ENCODE measurements at places on chromosomes 16 and 17.

DNA sequence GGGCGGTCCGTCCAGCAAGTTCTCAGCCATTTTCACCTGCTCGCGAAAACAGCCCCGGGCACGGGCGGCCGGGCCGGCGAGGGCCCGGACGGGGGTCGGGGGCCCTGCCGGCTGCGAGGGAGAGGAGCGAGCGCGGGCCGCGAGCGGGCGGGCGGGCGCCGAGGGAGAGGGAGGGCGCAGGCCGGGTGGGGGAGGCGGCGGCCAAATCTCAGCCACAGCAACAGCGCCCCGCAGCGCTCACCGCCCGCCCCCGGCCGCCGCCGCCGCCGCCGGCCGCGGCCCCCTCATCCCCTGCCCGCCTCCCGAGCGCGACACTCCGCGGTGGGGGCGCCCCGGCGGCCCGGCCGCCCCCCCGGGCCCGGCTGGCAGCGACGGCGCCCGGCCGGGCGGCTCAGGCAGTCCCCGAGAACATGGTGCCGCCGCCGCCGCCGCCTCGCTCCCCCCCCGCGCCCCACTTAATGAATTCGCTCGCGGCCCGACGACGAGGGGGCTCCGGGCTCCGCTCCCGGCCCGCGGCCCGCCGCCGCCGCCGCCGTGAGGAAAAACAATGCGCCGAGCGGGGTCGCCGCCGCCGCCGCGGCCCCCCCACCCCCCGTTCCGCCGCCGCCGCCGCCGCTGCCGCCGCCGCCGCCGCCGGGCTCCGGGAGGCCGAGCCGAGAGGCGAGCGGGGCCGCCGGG lies 487 bp downstream of the CREBBP start:
- no peak for DNase-seq

GRCh38 chr17:74192950-74193781 lies 10.3 kb upstream of the RPL38 start:
- DNase-seq, result no peak

- DNase-seq, result no peak
These were observed 2.4 kb downstream of the CYGB start for GRCh38 chr17:76534831-76535732.

DNA sequence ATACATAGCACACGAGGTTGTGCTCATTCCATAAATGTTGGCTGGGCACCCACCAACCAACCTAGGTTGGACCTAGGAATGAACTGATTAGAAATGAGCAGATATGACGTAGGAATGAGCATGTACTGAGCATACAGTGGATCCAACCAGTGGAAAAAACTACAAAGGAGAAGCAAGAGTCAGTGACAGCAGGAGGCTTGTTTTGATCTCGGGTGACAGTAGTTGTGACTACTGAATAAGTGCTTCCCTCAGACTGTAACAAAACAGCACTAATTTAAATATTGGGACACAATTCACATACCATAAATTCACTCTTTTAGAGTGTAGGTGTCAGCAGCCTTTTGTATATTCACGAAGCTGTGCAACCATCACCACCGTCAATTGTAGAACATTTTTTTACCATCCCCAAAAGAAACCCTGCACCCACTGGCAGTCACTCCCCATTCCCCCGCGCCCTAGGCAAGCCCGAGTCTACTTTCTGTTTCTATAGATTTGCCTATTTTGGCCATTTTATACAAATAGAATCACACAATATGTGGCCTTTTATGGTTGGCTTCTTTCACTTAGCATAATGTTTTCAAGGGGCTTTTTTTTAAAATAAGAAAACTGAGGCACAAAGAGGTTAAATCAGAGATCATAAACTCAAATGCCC lies 7.0 kb downstream of the VAC14 start:
- no peak for DNase-seq

DNA sequence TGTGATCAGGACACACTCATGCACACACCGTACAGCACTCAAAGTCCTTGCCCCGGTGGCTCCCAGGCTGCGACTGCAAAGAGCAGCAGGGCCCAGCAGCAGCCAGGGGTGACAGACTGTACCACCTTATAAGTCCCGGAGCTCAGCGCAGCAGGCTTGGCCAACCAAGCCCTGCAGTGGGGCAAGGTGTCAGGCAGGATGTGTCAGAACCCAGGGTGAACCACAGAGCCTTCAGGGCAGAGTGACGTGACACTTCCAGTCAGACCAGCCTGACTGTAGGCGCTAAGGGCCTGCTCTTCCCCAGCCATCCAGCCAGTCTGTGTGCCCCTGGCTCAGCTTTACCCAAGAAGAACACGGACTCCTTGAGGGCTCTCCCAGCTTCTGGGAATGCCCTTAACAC lies 204.1 kb downstream of the COPRS start:
- no peak for DNase-seq

DNA sequence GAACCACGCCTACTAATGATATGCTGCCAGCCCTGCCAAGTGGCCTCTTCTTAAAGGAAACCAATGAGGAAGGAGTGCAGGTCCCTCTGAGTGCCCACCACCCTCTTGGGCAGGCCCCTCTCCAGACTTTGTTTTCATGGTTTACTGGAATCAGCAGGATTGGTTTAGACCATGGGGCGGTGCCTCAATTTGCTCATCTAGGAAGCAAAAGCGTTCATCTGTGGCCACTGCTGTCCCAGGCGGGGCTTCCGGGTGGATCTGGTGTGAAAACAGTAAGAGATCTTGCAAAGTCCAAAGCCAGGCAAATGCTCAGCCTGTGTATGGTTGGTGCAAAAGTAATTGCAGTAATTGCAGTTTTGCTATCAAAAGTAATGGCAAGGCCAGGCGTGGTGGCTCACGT lies 71.3 kb downstream of the AMFR start:
- DNase-seq, result no peak

- no peak for DNase-seq
These were observed 37.8 kb downstream of the PTRH2 start for GRCh38 chr17:59669411-59669810.

GRCh38 chr16:67967958-67968399 lies 458 bp downstream of the SLC12A4 start:
- no peak for DNase-seq

GRCh38 chr17:39360537-39360936 lies 40.9 kb downstream of the FBXL20 start:
- DNase-seq, result no peak

GRCh38 chr17:65895969-65896368 lies 296.0 kb downstream of the CEP112 start:
- DNase-seq, result no peak

GRCh38 chr17:57068222-57068658 lies 16.8 kb upstream of the AKAP1 start:
- DNase-seq, result no peak

Measured in BJ (cell line).